Stimulated activated CD8-positive, alpha-beta memory T cell treated with anti-CD3 and anti-CD28 coated beads, Interleukin-4, amount 100 ng/mL, for 48 hours (primary cell): ENCODE measurements at places on chromosomes 11 and 22.

DNA sequence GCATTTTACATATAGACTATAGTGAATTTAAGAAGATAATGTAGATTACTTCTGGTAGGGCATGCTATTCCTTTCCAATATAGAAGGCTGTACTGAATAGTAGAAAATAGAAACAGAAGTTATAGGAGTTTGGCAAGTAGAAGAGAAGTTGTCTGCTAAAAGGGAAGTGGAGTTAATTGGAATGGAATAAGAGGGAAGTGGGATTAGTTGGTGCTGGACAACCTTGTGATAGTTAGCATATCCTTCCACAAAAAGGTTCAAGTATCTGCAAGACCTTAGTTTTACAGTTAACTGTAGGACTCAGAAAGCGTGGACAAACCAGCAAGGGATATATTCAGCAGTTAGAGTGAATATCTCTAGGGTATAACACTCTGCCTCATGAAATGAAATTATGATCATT is 185.5 kb downstream of the SWAP70 start:
- DNase-seq = no peak

- DNase-seq = no peak
These were observed 39.7 kb downstream of the CALCA start for GRCh38 chr11:14932447-14932846.

DNA sequence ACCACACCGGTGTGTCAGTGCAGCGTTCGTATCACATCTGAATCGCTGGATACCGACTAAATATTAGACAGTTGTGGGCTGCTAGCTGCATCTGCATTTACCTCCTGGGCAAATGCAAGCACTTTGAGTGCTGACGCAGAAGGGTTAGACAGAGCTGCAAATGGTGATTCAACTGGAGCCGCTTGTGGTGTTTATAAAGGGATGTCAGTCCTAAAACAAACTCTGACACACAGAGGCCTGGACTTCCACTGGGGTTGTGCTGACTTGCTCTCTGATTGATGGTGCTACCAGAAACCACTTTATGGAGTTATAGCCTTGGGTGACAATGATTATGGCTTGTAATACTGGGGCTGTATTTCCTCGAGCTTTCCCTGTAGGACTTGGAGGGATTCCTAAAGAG is 374.4 kb downstream of the NTM start:
- DNase-seq = no peak

DNA sequence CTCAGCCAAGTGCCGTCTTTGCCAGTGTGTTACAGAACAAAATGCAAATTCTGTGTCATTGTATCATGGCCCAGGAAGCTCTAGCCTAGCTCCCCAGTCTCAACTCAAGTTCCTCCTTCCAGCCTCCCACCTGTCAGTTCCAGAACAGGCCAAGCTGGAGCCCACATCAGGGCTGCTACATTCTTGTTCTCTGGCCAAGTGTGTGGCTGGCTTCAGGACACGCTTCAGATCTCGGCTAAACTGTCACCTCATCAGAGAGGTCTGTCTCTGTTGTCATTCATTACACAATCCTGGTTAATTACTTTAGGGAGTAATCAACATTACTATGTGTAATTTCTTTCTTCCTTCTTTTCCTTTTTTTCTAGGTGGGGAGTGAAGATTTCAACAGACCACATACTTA is 347.0 kb upstream of the SYN3 start:
- no peak for DNase-seq

- no peak for DNase-seq
These were observed 13.1 kb upstream of the YAP1 start for GRCh38 chr11:102097186-102097585.

DNA sequence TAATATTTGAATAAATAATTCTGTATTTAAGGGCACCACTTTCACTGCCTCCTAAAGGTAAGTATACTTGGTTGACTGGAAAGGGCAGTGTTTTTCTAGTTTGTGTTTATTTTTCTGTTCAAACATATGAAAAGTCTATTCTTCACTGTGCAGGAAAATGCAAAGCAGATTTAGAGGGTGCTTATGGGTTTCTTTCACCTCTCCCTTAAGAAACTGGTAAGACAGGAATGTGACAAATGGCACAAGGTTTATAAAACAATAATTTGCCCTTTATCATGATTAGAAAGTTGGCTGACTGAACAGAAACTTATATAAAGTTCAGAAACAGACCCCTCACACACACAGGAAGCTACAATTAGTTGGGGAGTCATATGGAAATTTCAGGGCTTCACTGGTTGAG is 60.6 kb downstream of the PLEKHA7 start:
- no peak for DNase-seq

GRCh38 chr11:73466643-73467042 is 90.4 kb downstream of the RELT start:
- no peak for DNase-seq

DNA sequence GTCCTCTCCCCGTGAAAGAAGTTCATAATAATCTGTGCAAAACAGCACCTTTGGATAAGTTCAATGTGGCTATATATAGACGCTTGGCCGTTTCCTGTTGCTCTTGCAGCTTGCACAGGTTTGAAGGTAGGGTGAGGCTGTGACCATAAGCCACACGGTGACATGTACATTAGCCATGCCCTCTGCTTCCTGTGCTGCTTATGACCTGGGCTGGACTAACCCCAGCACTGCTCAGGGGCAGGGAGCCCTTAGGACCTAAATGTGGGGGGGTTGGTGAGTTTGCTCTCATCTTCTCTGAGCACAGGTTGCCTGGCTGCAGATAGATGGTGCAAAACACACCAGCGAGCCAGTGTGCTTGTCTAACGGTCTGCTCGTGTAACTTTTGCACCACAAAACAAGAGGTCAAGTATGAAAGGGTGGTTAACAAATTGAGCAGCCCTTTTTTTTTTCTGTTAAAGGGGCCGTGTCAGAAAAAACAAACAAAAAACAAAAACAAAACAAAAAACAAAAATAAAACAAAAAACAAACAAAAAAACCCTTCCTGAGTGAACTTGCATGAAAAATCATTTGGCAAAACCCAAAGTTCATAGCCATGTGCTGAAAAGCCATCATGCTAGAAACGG is 37.3 kb downstream of the FLI1 start:
- DNase-seq = peak; percentile 45

DNA sequence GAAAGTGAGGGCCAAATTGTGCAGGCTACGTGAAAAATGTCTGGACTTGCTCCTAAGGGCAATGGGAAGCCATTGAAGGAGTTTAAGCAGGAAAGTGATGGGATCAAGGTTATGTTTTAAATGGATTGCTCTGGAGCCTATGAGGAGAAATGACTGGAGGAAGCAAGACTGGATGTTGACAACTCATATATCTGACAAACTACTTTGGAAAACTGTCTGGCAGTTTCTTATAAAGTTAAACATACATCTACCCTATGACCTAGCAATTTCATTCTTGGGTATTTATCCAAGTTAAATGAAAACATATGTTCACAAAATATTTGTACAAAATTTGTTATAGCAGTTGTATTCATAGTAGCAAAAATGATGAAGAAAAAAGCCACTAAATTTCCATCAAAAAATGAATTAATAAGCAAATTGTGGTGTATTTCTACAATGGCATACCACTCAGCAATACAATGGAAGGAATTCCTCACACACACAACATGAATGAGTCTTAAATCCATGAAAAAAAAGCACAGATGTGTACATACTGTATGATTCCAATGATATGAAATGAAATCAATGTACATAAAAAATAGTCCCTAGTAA is 24.1 kb downstream of the FZD4 start:
- DNase-seq = no peak
